Stimulated activated CD4-positive, alpha-beta T cell treated with anti-CD3 and anti-CD28 coated beads, Interleukin-4, amount 100 ng/mL, for 1 hour (primary cell): ENCODE measurements at places on chromosomes 6 and 20.

- no peak for DNase-seq
These were observed 699.3 kb downstream of the RNF144B start for GRCh38 chr6:19086480-19086879.

GRCh38 chr6:39880594-39880993 is 53.7 kb downstream of the MOCS1 start:
- DNase-seq = no peak

DNA sequence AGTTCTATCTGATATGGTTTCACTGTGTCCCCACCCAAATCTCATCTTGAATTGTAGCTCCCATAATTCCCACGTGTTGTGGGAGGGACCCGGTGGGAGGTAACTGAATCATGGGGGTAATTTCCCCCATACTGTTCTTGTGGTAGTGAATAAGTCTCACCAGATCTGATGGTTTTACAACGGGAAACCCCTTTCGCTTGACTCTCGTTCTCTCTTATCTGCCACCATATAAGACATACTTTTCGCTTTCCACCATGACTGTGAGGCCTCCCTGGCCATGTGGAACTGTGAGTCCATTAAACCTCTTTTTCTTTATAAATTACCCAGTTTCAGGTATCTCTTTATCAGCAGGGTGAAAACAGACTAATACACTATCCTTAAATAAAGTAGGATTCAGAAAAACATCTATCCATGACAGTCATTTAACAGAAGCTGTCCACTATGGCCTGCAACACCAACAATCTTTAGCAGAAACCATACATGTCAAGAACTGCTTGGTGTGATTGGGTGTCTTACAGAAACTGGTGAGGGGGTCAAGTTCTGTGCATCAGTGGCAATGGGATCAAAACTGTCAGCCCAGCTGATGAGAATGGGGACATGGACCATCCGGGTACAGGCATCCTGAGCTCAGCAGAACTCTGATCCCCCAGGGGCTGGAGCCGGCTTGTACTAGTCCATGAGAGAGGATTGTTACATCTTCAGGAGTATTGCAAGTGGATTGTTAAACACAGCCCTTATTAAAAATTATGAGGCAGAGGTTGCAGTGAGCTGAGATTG is 59.2 kb downstream of the SCML4 start:
- no peak for DNase-seq

DNA sequence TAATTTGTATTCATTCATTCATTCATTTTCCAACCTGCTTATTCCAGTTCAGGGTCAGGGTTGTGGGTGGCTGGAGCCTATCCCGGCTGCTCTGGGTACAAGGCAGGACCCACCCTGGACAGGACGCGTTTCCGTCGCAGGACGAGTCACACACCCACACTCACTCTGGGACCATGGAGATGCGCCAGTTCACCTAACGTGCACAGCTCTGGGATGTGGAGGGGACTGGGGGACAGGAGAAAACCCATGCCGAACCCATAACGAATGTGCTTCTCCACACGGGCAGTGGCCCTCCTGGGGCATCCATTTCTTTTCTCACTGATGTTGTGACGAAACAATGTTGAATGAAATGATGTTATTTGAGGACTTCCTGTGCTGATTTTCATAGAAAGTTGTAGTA is 26.5 kb downstream of the ERMARD start:
- DNase-seq = no peak

DNA sequence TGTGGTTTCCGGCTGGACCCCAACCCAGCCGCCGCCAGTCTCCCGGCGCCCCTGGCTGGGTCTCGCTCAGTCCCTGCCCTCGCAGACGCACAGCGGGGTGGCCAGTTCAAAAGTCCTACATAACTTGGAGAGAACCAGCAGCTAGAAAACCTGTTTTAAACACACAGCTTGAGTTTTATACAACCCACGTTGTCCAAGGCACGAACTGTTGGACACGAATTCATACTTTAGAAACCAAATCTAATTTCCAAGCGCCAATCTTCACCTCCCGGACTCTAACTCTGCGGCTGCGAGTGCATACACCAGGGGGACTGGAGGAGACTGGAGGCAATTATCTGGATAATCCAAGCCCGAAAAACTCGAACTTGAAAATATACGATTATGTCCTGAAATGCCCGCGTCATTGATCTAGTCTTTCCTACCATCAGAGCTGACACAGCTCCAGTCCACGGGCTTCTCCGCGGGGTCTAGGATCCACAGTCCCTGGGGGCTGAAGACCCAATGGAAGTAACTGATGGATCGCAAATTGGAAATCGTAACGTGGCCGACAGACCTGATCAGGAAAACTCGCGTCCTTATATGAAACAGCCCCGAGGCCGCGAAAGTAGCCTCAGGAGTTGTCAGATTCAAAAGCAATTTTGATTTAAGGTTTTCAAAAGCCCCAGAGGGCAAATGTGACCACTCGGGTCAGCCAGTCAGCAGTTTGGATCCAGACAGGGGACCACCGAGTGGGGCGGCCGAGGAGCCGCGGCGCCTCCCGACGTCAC is 843 bp upstream of the HEY2 start:
- DNase-seq = no peak

- DNase-seq = no peak
These were observed 45.0 kb downstream of the SLC23A2 start for GRCh38 chr20:4956200-4956810.

GRCh38 chr6:119587537-119587936 is 238.0 kb upstream of the MAN1A1 start:
- no peak for DNase-seq

DNA sequence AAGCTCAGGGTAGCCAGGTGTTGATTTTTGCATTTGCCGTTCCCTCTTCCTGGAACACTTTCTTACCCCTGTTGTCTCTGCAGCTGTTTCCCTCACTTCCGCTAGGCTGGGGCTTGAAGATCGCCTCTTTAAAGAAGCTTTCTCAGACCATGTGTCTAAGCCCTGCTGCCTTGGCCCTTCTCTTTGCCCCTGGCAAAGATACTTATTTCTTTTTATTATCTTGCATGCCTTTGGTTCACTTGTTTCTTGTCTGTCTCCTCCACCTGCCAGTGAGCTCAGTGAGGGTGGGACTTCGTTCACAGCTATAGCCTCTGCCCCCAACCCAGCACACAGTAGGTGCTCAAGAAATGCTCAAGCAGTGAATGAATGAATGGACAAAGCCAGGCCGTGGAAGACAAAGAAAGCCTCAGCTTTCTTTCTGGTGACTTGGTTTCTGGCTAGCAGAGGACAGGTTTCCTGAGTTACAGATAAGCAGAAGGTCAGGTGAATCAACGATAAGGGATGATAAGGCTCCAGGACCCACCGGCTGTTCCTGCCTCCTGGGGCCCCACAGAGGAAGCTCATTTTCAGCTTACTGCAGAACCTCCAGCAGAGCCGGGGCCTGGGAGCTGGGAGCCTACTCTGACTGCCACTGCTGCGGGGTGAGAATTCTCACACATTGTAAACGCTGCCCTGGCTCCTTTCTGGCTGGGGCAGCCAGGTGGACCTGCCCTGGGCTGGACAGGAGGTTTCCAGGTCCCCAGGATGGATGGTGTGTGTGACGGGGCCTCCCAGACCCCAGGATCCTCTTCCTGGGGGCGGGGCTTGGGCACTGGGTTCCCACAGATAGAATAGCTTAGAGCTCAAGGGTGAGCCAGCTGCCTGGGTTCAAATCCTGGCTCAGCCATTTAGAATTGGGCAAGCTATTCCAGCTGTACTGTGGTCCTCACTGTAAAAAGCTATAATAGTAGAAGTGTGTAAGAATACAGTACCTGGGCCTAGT is 29.8 kb downstream of the SNAI1 start:
- DNase-seq = no peak

DNA sequence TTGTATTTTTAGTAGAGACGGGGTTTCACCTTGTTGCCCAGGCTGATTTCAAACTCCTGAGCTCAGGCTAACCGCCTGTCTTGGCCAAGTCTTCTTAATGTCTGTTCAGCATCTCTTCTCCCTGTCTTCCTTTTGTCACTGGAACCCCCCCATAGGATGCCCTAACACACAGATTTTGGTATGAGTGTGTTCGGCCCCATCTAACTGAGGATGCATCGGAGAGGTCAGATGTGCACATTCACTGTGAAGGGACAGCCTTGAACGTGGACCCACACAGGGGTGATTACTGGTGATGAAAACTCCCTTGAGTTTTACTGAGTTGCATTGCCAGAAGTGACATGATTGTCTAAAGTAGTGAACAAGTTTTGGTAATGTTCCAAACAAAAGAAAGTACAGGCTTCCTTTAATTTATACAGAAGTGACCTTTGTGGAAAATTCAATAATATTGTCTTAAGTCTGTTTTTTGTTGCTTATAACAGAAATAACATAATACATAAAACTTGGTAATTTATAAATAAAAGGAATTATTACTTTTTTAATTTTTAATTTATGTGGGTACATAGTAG is 40.5 kb upstream of the NCOA3 start:
- no peak for DNase-seq

- no peak for DNase-seq
These were observed 198.0 kb downstream of the RNF144B start for GRCh38 chr6:18585032-18585573.

- DNase-seq = no peak
These were observed 11.0 kb downstream of the TREML2 start for GRCh38 chr6:41189967-41190366.

GRCh38 chr6:56091159-56091869 is 156.1 kb downstream of the COL21A1 start:
- no peak for DNase-seq

DNA sequence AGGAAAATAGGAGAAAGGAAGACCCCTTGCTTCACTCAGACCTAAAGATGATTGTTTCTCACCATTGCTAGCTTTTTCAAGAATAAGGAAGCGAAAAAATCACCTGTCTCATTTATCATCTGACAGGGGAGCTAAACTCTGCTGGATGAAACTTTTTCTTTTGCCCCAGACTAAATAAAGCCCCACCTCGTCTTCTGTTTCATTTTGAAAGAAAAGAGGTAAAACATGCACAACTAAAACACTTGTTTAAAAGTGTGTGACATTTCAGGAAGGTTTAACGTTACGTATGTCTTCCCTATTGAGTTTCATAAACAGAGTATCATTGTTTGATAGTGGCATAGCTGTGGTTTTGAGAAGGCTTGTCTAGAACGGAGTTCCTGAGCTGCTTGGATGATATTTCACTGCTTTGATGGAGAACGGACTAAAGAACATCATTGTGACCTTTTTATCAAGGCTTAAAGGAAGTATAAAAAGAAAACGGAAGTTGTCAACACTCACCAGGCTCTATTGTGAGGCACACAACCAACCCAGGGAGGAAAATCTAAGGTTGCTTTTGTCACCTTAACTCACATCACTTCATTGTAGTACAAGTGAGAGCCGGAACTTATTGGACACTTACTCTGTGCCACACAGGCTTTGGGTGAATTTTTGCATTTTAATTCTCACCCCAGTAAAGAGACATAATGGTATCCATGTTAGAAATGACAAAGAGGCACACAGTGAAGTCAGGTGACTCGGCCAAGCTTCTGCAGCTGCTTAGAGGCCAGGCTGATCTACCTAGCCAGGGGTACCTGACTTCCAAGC is 29.5 kb downstream of the TSHZ2 start:
- peak; percentile 8 for DNase-seq

DNA sequence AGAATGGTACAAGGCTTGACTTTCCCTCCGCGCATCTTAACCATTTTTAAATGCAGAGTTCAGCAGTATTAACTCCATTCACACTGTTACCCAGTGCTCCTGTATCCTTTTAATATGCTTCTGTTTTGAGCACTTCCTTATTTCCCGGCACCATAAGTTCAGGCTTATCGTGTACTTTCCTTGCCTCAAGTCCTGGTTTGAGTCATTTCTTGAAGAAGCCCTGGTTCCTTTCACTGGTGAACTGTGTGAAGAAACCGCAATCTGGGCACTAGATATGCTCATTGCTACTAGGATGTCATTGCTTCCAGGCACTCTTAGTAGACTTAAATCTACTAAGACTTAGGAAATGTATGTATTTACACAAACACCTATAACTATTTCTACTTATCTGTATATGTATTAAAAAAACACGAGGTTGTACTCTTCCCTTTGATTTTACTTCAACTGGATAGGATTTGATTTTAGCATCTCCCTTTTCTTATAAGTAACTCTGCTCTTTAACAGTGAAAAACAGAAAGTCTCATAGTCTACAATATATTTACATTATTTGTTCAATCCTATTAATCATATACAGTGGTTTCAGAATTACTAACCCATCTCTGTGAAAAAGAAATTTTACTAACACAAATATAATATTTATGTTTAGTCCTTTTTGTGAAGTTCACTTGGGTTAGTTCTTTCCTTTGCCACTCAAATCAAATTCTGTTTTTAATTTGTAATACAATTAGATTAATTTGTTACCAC is 135.5 kb downstream of the CDKAL1 start:
- DNase-seq = no peak

DNA sequence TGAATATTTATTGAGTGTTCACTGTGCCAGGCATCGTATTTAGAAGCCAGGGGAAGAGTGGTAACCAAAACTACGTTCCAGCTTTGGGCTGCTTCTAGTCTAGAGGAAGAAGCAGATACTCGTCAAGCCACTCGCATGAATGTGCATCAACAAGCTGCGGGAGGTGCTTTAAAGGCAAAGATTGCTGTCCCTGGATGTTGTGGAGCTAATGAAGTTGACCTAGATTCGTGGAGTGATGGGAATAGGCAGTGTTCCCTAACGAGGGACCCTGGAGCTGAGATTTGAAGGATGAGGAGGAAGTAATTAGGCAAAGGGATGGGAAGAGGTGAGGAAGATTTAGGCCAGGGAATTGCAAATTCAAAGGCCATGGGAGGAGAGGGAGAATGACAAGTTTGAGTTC is 118.9 kb downstream of the TMEM170B start:
- DNase-seq = no peak

- DNase-seq = no peak
These were observed 225.3 kb downstream of the RIMS1 start for GRCh38 chr6:72111611-72112010.

- peak; percentile 30 for DNase-seq
These were observed 66.2 kb downstream of the ARMC2 start for GRCh38 chr6:108914235-108915022.

DNA sequence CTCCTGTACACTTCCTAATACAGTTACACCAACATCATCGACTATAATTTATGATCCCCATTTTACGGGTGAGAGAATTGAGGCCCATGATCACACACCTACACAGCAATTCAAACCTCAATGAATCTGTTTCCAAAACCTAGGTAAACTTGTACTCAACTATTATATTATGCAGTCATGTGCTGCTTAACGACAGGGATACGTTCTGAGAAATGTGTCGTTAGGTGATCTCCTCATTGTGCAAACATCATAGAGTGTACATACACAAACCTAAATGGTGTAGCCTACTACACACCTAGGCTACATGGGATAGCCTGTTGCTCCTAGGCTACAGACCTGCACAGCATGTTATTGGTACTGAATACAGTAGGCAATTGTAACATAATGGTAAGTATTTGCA is 385.6 kb downstream of the ARHGAP18 start:
- no peak for DNase-seq

GRCh38 chr6:37135835-37136694 is 33.9 kb upstream of the PIM1 start:
- DNase-seq = no peak
